IMR-90 (cell line): ENCODE measurements at places on chromosomes 3 and 15. TPM values are rescaled to one million over a fixed set of nuclear protein-coding genes. Genes with fewer than 3 reads are reported as not detected.

- DNase-seq = peak; percentile 100
Observed at GRCh38 chr3:16124636-16125035, 49.8 kb upstream of the GALNT15 start.

DNA sequence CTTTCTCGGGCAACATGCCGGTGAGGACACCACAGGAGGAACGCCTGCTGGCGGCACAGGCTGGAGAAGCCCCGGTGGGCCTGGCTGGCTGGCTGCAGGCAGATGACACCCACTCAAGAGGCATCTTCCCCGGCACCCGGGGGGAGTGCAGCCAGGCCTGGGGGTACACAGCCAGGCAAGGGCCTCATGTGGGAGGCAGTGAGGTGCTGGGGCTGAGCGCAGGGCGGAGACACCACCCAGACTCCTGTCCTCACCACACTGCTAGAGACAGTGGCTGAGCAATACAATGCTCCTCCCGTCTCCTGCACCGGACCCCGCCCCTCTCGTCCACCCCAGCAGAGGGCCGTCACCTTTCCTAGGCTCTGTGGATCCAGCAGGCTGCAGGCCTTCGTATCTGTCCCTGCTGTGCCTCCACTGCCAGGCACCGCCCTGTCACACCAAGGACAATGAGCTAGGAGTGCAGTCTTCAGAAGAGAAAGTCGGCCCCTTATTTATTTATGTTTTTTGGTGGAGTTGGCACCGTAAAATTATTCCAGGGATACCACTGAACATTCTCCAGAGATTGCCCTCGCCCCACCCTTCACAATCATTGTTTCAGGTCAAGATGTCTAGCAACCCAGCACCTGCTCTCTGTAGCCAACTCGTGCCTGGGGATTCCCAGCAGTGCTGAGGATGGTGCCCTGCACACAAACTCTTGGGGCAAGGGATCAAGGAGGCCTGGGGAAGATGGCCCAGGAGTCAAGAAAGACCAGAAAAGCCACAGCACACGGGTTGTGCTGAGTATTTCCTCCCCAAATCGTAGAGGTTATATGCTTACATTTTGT lies 129.1 kb downstream of the ATP10A start:
- DNase-seq = no peak

GRCh38 chr3:55648591-55649318 lies 161.6 kb upstream of the WNT5A start:
- no peak for DNase-seq

GRCh38 chr15:64894395-64895056 lies 17.2 kb upstream of the ANKDD1A start:
- no peak for DNase-seq

- DNase-seq = peak; percentile 12
Observed at GRCh38 chr3:47954567-47954966, 61.6 kb downstream of the MAP4 start.

DNA sequence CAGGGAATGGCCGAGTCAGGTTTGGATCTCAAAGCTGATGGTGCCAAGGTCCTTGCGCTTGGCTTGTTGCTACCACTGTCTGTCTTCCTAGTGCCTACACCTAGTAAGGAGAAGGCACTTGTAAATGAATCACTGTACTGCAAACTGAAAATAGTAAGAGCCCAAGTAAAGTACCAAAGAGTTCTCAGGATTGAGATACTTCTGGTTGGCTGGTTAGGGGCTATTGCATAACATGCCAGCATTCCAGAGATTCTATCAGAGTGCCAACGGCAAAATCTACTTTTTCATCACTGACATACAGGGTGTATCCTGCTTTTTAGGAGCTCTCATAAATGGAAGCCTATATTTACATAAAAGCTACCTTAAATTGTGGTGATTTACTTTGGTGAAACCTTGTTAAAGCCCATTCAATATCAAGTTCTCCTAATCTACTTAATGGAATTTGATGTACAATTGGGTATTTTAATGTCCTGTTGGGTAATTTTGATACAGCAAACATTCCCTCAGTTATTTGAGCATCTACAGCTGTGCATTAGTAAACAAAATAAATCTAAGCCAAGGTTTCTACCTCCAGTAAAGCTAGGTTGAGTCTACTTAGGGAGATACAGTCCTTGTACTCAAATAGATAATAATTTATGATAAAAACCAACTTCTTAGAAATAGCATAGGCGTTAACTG lies 30.7 kb upstream of the CHD2 start:
- DNase-seq = peak; percentile 31

- DNase-seq = no peak
Observed at GRCh38 chr15:66865622-66866611, 163.9 kb downstream of the SMAD6 start.

GRCh38 chr15:89409184-89410038 lies 74.8 kb upstream of the POLG start:
- no peak for DNase-seq

DNA sequence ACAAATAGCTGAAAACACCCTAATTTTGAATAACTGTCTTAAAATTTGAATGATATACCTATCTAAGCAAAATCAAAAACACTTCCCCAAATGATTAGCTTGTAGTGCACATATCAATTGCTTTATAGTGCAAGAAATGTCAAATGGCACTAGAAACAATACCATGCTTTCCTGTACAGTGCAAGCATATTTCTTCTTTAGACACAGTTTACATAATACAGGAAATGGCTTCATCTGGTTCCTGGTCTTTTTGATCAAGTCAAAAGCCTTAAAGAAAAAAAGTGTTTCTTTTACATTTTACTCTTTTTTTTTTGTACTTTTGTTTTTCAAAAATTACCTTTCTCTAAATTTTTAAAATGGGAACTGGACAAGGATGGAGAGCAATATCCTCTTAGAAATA lies 352.1 kb downstream of the MECOM start:
- DNase-seq = no peak

GRCh38 chr3:174051191-174051590 lies 653.6 kb downstream of the NLGN1 start:
- DNase-seq = no peak

DNA sequence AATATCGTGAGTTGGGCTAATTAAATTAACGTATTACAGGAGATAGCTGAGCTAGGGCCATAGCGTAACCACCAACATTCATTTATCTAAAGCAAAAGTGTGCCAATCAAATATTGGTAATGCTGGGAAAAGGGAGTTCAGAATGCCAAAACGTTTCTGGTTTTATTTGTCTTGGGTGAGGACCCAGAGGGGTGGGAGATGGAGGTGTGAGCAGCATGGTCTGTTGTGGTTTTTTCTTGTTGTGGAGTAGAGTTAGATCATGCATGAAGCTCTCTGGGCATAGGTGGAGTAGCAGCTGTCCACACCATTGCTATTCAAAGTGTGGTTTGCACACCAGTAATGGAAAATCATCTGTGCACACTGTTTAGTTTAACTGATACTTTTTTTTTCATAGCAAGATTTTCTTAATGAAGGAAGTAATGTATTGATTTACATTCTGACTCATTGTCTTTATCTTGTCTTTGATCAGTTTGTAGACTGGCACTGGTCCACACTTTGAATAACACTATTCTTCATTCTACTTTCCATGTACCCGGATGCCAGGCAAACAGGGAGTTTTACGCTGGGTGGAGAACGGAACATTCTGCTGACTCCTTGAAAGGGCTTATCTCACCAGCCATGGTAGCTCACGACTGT lies 50.8 kb upstream of the CRTC3 start:
- no peak for DNase-seq

Gene SKOR1
- polyA plus RNA-seq = 0.03 and 0.06 TPM in 2 replicates

Gene BUB1B
- polyA plus RNA-seq = 13.6 and 15.6 TPM in 2 replicates

Gene TBC1D5
- polyA plus RNA-seq = 16.1 and 16.4 TPM in 2 replicates

Gene DMXL2
- polyA plus RNA-seq = 6.9 and 9.7 TPM in 2 replicates

Gene TEX9
- polyA plus RNA-seq = 0.42 and 0.63 TPM in 2 replicates
